ENCODE measurements at places on chromosomes 5 and 9.

DNA sequence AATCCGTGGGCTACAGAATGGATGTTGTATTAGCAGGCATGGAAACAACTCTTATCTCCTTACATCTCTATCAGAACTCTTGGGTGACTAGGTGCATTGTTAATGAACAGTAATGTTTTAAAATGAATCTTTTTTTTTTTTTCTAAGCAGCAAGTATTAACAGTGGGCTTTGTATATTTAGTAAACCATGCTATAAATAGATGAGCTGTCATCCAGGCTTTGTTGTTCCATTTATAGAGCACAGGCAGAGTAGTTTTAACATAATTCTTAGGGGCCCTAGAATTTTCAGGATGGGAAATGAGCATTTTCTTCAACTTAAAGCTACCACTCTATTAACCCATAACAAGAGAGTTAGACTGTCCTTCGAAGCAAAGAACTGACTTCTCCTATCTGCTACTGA, 233.7 kb upstream of the ADAMTSL1 start:
- DNase-seq: no peak

- no peak for DNase-seq
Measured at GRCh38 chr5:149323621-149324205, 21.6 kb upstream of the GRPEL2 start.

- no peak for DNase-seq
Measured at GRCh38 chr5:147673791-147674190, 108.7 kb downstream of the JAKMIP2 start.

DNA sequence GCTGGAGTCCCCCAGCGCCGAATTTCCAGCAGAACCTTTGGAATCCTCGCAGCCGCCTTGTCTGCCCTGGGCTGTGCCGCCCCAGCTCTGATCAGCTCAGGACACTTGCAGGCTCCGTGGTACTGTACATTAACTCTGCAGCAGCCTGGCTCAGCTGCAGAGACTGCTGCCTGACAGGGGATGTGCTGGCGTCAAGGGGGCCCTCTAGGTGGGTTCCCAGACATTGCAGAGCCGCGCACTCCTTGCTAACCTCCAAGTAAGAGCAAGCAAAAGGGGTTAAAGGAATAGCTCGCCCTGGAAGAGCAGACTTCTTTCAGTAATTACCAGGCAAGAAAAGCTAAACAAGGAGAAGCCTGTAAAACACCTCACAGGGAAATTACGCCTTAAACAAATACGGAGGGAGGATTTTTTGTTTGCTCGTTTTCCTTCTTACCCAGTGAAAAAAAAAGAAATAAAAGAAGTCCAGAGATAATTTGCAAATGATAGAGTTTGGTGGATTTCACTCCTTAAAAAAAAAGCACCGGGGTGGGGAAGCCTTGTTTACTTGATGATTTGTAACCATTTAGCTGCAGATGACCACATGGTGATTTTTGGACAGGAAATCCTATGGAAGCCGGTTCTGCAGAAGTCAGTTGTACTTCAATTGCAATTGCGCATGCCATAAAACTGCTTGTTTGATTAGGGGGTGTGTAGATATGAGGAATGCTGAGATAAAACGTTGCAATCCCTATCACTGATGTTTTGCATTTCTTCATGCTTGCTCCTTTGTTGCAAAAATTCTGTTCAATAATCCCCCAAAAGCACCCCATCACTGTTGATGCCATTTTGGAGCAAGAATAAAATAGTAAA, 305.8 kb downstream of the PDE4D start:
- peak; percentile 90 for DNase-seq

- no peak for DNase-seq
Measured at GRCh38 chr5:113581388-113581787, 67.9 kb downstream of the YTHDC2 start.

DNA sequence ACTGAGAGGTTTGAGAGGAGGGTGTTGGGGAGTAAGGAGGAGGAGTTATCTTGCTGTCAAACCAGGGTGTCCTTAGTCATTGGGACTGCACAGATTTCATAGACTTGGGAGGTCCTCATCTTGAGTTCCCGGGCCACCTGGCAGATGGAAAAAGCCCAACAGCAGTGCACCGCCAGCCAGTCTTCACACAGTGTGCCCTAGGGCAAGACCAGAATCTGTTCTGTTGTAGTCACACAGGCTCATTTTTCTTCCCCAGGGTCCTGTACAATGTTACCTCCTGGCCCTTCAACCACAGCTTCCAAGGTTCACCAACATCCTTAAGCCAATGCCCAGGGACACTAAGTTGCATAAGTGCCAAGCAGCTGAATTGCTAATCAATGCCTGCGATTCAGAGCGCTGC, 21.0 kb downstream of the PLAC8L1 start:
- DNase-seq: no peak

DNA sequence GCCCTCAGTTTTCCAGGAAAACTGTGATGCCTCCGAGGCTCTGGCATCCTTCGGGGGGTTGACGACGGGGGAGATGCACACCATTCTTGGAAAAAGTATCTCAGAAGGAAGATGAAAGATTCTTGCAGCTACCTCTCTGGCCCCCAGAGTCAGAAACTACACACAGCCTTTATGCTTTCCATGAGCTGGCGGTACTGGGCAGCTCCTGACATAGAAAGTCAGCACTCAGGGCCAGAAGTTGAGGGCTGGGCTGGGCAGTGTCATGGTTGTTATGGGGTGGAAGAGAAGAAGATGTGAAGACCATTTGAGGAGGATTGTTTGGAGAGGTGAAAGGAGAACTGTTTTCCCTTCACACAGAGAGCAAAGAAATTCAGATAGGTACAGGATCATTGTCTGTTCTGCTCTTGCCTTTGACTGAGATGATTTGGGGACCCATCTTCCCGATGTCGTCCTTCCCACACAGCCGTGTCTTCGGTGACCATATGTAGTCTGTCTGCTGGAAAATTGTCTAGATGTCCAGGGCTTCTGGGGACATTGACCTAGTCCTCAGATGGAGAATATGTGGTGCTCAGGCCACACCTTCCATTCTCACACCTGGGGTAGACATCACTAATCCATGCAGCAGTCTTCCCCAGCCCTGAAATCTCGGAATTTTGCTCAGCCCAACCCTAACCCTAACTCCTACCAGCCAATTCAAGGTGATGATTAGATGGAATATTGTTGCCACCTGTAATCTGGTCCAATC, 237.1 kb downstream of the CACNA1B start:
- no peak for DNase-seq

GRCh38 chr5:19565466-19565865, 422.5 kb downstream of the CDH18 start:
- DNase-seq: no peak

- no peak for DNase-seq
Measured at GRCh38 chr9:133945314-133945975, 46.7 kb downstream of the VAV2 start.

GRCh38 chr5:130034566-130035210, 130.4 kb downstream of the CHSY3 start:
- no peak for DNase-seq

DNA sequence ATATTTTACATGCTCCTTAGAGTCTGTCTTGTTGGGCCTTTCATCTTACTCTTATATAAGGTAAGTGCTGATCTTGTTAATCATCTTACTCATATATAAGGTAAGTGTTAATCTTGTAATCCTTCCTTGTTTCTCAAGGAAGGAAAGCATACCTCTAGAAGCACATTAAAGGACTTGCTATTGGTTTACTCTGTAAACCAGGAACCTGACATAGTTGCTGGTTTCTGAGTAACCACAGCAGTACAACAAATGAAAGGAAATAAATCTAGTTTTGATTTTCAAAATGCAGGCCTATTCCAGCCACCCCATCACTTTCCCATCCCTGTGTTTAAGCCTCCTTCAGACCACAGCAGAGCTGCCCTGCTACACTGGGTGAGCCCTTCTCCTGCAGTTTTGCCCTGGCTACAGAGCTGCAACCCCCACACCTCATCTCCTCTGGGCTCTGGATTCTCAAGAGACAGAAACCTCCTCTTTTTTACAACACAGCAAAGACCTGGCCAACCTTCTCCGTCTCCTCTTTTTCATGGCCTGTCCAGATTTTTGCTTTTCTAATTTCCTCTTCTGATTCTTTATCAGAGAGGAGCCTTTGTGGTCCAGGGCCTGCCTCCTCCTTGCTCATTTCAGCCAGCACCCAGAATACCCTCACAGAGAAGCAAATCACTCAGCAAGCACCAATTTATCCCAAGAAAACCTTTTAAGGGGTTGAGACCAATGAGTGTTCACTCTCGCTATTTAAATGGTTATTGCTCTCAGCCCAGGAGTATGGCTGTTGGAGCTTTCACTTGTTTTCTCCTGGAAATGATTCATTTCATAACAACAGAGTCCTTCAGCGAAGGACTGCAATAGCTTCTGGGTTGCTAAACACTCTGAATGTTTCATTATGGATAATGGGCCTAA, 103.2 kb downstream of the FSTL4 start:
- no peak for DNase-seq

GRCh38 chr5:37668524-37669047, 171.3 kb downstream of the GDNF start:
- no peak for DNase-seq

DNA sequence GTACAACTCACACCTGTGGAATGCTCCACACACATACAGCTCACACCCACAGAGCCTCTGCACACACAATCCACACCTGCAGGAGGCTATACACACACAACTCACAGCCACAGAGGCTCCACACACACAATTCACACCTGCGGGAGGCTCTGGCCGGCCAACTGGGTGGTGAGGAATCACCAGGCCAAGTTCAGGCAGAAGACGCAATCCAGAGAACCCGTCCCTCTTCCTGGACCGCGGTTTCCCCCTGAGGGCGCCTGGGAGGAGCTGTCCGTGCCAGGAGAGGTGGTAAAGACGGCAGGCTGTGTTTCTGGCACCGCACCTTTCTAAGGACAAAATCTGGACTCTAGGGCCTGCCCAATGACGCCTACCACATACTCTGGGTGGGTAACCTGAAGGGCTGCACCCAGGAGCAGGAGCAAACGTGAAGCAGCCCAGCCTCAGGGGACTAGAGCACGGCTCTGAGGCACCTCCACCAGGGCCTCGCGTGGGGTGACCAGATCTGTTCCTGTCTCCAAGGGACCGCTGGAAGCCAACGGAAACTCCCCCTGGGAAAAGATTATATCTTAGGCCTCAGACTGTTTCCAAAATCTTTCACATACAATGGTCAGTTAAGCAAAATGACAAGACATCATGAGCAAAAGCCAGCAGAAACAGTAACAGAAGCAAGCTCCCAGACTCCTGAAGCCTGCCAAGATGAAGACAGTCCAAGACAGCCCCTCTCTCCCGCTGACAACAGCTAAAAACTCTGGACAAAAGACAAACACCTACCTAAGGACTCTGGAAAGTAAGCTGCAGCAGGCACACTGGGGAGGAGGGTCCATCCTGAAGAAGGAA, 16.9 kb downstream of the CAMSAP1 start:
- no peak for DNase-seq

DNA sequence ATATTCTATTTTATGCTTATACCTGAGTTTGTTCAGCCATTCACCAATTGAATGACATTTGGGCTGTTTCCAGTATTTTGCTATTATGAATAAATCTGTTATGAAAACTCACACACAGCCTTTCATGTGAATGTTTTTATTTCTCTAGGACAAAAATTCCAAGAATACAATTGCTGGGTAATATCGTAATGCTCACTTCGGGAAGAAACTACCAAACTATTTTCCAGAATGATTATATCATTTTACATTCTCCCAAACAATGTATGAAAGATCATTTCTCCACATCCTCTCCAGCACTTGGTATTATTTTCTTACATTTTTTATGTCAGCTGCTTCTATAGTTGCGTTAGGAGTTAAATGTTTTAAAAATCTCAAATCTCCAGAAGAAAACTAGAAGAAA, 58.3 kb upstream of the LHFPL2 start:
- no peak for DNase-seq

DNA sequence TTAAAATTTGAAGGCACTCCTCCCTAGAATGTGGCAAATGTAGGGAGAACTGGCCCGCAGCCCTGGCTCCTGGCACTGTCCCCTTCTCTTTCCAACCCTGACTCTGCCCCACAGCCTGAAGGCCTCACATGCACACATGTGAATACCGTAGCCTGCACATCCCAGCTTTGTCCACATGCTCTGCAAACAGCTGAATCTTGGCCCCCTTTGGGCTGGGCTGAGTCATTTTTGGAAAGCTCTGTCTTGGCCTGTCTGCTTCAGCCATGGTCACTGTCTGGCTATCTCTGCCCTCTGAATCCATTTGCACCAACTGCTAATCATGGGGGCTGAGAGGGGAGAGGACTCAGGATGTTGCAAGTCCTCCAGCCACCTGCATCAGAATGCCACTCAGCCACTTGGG, 22.1 kb upstream of the GALNT10 start:
- no peak for DNase-seq

GRCh38 chr5:169218176-169218575, 82.8 kb downstream of the SLIT3 start:
- no peak for DNase-seq

DNA sequence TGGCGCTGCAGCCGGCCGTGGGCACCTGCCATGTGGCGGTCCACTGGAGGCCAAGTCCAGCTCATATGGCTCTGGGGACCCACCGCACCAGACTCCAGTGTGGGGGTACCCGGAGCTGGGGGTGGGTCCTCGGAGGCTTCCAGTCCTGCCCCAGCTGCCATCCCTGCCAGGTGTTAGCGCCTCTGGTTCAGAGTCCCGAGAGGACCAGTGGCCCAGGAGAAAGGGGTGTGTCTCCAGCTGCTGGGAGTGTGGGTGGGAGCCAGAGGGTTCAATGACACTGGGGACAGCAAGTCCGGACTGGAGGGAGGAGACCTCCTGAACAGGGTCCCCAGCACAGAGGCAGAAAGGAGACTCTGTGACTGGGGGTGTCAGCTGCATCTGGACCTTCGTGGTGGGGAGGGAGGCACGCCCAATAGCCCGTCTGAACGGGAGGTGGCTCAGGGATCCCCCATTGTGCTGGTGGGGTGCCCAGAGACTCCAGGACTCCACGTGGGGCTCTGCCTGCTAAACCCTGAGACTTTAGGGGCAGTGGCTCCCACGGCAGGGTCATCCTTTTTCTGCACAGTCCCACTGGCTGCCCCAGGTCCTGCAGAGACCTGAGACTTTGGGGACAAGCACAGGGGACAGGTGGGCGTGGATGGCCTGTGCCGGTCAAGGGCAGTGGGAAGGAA, 2.4 kb upstream of the AHRR start:
- DNase-seq: no peak

- peak; percentile 67 for DNase-seq
Measured at GRCh38 chr5:116440457-116441001, 134.1 kb downstream of the SEMA6A start.

DNA sequence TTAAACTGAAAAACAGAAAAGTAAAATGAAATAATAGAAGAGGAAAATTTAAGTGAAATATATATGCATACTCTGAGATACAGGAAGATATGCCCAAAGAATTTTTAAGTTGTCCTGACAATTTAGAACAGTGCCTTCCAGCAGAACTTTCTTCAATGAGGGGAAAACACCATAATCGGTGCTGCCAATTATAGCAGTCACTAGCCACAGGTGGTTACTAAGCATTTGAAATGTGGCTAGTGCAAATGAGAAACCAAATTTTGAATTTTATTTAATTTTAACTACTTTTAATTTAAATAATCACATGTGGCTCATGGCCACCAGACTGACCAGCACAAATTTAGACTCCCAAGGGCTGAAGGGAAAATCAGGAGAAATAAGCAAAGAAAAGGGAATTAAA, 410.6 kb downstream of the RAB3C start:
- DNase-seq: no peak

Data from WERI-Rb-1 (cell line).